ENCODE measurements at places on chromosomes 3 and 15. TPM values are rescaled to one million over a fixed set of nuclear protein-coding genes. Genes with fewer than 3 reads are reported as not detected.
A peak's percentile ranks its signal among the peaks of the same experiment; 100 is the strongest.

GRCh38 chr15:89378296-89379151, 43.9 kb upstream of the POLG start:
- no peak for DNase-seq

DNA sequence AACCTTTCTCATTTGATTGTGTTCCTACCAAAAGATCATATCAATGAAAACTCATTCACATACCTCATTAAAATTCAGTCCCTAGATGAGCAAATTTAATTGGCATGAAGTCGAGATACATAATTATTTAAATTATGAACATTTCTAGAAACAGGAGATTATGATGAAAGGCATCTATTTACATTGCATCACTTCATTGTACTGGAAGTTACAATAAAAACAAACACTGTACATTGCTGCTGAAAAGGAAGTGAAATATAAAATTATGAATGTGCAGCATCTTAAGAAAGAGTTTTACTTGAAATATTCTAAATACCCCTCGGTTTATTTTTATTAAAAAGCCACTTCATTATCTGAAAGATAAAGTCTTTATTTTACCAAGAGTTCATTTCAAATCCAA, 163.4 kb upstream of the ZNF385D start:
- peak; percentile 4 for DNase-seq

- no peak for DNase-seq
Observed at GRCh38 chr15:40111888-40112287, 3.2 kb upstream of the BMF start.

GRCh38 chr3:177944228-177944661, 592.0 kb upstream of the KCNMB2 start:
- peak; percentile 2 for DNase-seq

DNA sequence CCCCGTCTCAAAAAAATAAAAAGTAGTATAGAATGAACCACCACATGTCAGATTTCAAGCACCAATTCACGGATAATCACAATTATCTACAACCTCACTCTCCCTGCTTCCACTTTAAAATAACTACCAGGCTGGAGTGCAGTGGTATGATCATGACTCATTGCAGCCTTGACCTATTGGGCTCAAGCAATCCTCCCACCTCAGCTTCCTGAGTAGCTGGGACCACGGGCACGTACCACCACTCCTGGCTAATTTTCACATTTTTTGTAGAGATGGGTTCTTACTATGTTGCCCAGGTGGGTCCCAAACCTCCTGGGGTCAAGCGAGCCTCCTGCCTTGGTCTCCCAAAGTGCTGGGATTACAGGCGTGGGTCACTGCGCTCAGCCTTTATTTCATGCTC, 38.1 kb upstream of the LDHAL6B start:
- DNase-seq, result peak; percentile 63

GRCh38 chr15:60651101-60651500, 172.2 kb upstream of the ICE2 start:
- no peak for DNase-seq

PLA2G4F gene
- polyA plus RNA-seq, result not detected

WNT5A gene
- polyA plus RNA-seq, result 229 TPM

SPATA12 gene
- polyA plus RNA-seq, result not detected

TICRR gene
- 4.2 TPM for polyA plus RNA-seq

Data from IMR-90 (cell line).